ENCODE measurements at places on chromosomes 13 and 19.

- DNase-seq = no peak
Measured at GRCh38 chr13:75132701-75133695, 349.0 kb downstream of the TBC1D4 start.

- DNase-seq = no peak
Measured at GRCh38 chr13:113589251-113589960, 4.9 kb downstream of the TFDP1 start.

GRCh38 chr13:72565893-72566292 lies 161.5 kb downstream of the MZT1 start:
- peak; percentile 5 for DNase-seq

DNA sequence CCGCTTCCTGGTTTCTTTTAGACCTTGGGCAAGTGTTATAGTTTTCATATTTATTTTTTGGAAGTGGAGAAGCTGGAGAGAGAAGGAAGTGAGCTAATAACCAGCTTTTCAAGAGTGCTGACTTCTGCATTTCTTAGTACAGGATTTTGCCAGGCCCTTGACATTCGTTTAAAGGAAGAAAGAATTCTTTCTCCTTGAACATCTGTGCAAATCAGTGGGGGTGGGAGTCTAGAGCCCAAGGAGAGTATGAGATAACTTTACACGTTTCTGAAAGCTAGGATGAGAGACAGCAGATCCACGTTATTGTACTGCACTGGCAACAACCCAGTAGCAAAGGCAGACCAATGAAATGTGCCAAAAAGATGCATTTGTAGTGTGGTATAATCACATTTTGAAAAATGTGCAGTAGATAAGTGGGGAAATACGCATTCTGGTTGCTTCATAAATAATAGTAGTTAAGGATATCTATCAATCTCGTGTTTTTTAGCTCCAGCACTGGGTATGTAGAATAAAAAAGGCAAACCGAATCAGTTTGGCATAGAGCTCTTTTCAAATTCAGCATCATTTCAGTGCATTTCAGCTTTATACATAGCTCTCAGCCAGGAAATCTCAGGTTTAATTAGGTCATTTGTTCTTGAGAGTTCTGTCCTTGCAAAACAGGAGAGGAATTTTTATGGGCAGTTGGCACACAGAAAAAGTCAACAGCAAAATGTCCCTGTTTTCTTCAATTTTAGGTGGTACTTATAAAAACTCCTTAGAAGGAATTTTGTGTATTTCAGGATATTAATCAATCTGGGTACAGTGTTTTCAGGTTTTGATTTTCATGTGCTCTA lies 4.3 kb downstream of the RNF113B start:
- DNase-seq = no peak

GRCh38 chr13:100529666-100530377 lies 58.8 kb downstream of the GGACT start:
- no peak for DNase-seq

DNA sequence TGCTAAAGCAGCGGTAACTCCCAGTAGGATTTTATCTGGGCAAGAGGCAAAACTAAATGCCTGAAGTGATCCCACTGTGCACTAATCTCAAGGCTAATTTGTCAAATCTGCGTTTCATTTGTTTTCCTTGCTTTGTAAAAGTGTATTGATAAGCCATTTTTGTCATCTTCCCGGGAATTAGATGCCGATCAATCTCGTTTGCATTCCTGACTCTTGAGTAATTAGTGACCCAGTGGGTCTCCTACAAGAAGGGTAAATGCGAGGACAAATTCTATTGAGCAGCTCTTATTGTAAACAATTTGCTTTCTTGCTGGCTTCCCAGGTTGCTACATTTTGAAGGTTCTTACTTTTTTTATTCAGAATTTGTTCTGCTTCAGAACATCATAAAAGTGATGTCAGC lies 129.7 kb downstream of the EFNB2 start:
- no peak for DNase-seq

DNA sequence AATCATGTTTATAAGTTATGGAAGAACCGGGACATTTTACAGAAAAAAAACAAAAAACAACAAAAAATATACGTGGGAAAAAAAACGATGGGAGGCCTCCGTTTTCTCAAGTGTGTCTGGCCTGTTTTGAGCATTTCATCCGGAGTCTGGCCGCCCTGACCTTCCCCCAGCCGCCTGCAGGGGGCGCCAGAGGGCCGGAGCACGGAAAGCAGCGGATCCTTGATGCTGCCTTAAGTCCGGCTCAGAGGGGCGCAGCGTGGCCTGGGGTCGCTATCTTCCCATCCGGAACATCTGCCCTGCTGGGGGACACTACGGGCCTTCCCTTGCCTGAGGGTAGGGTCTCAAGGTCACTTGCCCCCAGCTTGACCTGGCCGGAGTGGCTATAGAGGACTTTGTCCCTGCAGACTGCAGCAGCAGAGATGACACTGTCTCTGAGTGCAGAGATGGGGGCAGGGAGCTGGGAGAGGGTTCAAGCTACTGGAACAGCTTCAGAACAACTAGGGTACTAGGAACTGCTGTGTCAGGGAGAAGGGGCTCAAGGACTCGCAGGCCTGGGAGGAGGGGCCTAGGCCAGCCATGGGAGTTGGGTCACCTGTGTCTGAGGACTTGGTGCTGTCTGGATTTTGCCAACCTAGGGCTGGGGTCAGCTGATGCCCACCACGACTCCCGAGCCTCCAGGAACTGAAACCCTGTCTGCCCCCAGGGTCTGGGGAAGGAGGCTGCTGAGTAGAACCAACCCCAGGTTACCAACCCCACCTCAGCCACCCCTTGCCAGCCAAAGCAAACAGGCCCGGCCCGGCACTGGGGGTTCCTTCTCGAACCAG lies 1.8 kb upstream of the APOE start:
- DNase-seq = peak; percentile 71

DNA sequence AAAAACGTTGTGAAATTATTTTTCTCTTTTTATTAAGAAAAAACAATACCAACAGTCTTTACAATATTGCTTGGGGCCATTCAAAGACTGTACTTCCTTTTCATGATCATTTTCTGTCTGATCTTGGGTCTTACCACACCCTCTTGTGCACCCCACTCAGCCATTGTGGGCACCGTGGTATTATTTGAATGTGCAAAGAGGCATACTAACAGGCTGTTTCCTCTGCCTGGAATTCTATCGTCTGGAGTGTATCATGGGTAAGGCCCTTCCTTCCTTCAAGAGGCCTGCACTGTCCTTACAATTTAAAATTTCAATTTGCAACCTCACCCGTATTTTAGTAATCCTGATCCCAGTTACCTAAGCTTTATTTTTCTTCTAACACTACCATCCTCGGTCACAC lies 76.5 kb downstream of the FGF14 start:
- DNase-seq = no peak

GRCh38 chr13:100917011-100917410 lies 242.4 kb upstream of the TMTC4 start:
- DNase-seq = no peak

- no peak for DNase-seq
Measured at GRCh38 chr13:52366291-52366690, 39.7 kb downstream of the THSD1 start.

DNA sequence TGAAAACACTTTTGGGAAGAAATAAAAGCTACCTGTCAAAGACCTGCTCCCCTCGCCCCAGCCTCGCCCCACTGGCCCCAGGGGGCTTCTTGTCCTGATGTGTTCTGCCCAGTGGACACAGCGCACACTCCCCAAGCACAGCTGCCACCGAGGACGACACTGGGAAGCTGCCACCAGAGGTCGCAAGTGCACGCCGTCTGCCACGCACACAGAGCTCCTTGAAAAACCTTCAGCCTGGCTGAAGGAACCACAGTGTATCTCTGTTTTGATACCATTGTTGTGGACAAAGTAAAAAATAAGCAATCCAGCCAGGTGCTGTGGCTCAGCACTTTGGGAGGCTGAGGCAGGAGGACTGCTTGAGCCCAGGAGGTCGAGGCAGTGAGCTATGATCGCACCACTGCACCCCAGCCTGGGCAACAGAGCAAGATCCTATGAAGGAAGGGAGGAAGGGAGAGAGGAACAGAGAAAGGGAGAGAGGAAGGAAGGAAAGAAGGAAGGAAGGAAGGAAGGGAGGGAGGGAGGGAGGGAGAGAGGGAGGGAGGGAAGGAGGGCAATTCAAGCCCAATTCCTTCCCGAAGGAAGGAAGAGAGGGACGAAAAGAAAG lies 57.3 kb downstream of the CEBPG start:
- DNase-seq = peak; percentile 59

DNA sequence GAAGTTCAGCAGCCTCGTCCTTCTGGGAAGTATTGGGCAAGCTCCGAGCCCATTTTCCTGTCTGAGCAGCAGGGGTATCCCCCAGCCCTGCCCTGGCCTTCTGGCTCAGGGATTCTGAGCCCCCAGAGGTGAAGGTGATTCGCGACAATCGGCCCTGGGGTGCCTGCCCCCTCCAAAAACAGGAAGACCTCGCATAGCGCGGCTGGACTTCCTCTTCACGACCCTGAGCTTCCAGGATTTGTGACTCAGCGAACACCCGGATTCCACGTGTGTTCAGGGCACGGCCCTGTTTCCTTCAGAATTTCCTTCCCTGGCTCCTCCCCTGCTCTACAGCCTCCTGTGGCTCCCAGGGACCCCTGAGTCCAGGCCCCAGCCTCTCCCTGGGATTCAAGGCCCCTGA lies at the start of gene SEMA6B:
Gene SEMA6B (minus strand): TSS at position 116 of the 400 bp plus-strand sequence. CDS start 1,227 bp downstream, outside the sequence.
- no peak for DNase-seq

DNA sequence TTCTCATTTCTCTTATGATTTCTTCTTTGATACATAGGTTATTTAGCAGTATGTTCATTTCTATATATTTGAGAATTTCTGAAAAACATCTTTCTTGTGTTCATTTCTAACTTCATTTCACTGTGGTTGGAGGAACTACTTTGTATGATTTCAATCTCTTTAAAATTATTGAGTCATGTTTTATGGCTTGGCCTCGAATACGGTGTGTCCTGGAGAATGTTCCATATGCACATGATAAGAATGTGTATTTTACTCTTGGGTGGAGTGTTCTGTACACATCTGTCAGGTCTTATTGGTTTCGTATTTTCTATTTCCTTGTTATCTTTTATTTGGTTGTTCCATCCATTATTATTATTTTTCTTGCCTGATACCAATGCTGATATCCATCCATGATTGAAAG lies 22.9 kb downstream of the DNM2 start:
- DNase-seq = no peak

DNA sequence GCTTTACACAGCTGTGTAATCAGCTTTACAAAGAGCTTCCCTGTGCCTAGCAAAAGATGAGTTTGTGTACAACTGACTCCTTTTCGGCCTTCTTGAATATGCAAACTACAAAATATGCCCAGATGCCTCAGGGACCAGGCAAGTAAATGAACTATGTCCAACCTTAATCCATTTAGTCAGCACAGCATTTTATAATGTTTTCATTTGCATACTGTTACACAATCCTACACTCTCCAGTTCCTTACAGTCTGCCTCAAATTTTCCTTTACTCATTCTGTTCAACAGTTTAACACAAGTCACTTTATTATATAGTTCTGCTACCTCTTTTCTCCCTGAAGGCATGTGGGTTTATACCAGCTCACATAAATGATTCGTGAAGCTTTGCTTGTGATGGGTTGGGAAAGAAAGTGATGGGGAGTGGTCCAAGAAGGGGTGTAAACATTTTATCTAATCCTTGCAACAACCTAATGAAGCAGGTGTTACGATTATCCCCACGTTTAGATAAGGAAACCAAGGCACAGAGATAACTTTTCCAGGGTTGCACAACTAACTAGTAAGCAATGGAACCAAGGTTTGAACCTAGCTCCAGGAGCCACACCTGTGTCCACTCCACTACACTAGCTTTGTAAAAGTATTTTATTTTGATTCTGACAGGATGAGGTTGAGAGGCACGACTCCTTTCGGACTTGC lies 3.3 kb upstream of the USP12 start:
- no peak for DNase-seq

- DNase-seq = no peak
Measured at GRCh38 chr13:30039511-30039911, 189.1 kb upstream of the UBL3 start.

DNA sequence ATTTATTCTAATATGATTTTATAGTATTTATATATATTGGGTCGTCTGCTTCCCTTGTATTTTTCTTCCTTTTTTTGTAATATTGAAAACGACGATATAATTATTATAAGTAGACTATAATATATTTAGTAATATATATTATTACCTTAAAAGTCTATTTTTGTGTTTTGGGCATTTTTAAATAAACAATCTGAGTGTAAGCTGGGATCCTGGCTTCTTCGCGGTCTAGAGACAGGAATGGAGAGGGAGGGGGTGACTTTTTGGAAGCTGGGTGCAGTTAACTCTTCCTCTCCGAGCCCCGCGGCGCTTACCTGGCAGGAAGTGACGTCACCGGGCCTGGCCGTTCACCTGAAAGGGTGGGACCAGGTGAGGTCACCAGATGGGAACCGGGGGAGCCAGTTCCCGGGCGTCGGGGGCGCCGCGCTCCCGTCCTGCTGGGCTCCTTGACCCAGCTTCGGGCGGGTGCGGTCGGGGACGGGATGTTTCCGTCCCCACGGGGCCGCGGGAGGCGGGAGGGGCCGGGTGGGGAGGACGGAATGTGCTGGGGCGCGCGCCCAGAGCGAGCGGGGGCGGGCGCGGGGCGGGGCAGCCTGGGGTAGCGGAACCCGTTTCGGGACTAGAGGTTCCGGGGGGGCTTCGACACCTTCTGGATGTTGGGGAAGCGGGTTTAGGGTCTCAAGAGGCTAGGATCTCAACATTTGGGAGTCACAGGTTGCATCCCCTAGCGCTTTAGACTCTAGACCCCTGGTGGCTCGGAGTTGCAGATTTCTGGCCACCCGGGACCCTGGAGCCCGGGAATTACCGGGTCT lies 2.8 kb downstream of the ZFP36 start:
- no peak for DNase-seq

DNA sequence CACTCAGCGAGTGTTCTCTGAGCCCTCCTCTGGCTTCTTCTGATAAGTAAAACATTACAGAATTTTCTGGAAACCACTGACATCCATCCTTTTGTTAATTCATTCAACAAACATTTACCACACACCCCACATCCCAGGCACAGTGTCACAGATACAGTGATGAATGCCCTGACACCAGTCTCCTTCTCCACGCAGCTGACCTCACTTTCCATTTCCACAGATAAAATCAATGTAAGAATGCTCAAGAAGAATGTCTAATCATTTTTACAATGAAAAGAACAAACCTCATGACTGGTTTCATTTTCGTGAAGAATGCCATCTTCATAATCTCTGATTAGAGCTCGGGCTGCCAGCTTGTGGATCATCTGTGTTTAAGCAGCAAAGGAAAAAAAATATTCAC lies 69.2 kb downstream of the PARP4 start:
- no peak for DNase-seq

DNA sequence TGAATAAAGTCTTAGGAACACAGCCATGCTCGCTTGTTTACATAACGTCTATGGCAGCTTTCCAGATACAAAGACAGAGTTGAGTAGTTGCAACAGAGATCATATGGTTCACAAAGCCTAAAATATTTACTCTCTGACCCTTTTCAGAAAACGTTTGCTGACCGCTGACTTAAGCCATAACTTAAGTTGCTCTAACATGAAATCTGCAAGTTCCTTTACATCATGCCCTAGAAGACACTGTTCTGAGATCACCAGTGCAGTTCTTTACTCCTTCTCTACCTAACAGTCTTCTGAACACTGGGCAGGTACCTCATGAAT lies 166.4 kb downstream of the DCLK1 start:
- no peak for DNase-seq

GRCh38 chr19:12918253-12918652 lies 840 bp downstream of the SYCE2 start:
- no peak for DNase-seq
